ENCODE measurements at places on chromosomes 16 and 17.
A peak's percentile ranks its signal among the peaks of the same experiment; 100 is the strongest.

DNA sequence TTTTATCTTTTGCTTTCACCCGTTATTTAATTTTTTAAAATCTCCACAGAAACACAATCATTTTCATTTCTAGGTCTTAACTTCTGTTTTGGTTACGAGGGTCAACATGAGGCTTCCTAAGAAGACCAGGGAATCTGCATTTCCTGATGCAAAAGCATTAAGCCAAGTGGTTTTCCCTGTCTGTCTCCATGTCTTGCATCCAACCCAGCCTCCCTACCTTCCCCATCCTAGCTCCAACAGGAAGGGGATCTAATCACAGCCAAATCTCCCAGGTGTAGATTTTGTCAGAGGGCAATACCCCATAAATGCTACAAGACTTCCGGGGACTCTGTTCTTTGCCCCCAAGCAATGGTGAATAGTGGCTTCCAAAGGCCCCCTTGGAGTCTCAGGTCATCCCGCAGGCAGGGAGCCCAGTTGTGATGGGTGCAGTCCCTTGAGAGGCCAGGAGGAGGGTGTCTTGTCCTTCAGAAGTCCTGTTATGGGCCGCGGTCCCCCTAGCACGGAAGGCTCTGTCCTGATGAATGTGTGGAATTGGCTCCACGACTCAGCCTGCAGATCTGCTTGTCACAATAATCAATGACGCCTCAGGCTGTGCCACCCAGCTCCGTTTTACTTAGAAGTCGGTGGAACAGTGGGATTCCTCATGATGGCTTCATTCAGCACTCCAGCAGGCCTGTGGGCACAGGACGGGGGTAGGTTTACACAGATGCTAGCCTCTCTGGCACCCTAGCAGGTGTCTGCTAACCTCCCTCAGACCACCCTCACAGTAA, 141.1 kb downstream of the RGS9 start:
- peak; percentile 21 for DNase-seq

DNA sequence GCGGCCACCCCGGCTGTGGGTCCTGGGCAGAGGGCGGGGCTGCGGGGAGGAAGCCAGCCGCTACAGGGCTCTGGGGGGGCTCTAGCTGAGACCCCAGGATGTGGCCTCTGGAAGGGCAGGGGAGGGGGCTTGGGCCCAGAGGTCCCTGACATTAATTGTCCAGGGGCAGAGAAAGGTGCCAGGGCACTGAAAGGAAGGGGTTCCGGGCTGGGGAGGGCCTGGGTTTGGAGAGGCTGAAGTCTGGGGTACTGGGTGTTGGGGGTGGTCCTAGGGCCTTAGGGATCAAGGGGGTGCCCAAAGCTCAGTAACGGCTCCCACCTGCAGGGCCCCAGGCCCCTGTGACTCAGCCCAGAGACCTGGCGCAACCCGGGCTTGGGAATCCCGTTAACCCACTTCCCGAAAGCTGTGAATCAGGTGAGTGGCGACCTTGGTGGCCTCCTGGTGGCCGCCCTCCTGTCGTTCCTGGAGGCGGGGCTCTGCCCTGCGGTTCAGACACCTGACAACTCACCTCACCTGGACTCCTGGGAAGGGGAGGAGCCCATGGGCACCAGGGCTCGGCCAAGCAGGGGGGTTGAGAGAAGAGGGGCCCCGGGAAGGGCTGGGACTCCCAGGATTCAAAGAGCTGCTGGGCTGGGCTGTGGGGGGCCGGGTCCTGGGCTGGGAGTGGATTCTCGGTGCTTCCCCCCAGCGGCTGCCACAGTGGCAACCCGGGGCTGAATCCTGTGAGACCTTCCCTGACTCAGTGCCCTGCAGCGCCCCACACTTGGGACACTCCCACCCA, 465 bp upstream of the PRSS22 start:
- no peak for DNase-seq

DNA sequence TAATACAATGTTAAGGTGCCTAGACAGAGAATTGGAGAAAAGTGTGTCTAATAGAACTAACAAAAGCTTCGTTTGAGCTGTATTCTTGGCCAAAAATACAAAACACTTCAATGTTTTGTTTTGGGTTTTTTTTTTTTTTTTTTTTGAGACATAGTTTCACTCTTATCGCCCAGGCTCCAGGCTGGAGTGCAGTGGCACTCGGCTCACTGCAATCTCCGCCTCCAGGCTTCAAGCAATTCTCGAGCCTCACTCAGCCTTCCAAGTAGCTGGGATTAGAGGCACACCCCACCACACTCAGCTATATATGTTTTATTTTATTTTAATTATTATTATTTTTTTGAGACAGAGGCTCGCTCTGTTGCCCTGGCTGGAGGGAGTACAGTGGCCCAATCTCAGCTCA, 38.3 kb upstream of the CARMIL2 start:
- no peak for DNase-seq

DNA sequence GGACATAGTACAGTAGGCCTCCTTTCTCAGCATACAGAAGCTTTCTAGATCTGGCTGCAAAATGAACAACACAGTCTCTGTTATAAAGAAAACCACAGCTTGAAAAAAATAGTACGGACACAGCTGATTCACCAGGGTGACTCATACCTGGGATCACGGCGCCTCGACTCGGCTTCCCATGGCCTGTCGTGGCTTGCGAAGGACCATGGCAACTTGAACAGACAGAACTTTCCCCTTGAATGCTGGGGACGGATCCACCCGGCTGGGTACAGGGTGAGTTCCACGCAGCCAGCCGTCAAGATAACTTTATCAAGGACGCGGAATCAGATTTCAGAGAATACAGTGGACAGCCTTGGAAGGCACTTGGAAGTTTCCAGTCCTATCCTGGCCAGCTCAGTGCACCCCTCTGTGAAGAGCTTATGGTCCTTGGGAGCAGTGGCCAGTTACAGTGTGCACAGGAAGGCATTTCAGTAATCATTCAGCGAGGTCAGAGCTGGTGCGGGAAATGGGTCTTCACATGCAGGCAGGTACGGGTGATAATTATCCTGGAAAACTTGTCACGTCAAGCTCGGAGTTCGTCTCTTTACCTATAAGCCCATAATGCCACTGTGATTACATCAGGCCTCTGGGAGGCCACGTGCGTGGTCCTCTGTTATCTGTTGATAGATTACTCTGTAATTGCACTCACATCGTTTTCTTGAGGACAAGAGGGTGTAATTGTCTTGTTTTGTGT, 57.9 kb upstream of the MAF start:
- no peak for DNase-seq

DNA sequence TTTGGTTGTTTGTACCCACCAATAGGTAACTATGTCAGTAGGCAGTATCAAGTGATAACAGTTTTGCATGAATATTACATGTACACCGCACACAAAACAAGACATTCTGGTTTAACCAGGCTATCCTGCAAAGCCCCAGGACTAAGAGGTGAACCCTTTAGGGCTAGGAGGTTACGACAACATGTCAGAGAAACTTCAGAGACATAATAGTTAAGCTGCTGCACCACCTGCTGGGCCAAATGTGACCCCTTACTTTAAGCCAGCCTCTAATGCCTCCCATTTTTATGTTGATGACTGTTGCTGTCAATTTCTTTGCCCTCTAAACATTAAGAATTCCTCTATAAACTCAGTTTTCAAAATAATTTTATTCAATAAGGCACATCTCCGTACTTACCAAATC, 15.4 kb downstream of the SRP68 start:
- DNase-seq = no peak

DNA sequence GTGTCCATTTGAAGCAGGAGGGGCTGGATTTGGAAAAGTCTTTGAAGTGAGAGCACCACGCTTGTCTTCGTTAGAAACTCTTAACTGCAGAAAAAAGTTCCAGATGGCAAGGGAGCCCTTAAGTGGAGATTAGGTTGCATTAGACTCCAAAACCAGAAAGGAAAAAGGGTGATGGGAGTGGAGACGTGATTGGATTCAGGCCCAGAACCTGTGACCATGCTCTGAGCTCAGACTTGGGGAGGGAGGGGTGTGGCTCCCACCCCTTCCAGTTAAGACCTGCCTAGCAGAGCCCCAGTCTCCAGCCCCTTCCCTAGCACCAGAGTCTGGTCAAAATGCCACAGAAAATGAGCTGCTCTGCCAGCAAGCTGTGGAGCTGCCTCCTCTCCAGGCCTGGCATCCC, 6.4 kb upstream of the LGALS9 start:
- DNase-seq = no peak

- DNase-seq = no peak
These were observed 63.2 kb downstream of the CLEC19A start for GRCh38 chr16:19348578-19349315.

GRCh38 chr16:1612320-1613111, at the start of gene CRAMP1:
CRAMP1 (plus strand) TSS chr16:1612360; CDS start chr16:1614640, 2,280 bp downstream.
- no peak for DNase-seq

- no peak for DNase-seq
These were observed 269.8 kb upstream of the MYOCD start for GRCh38 chr17:12395733-12396354.

- no peak for DNase-seq
These were observed 5.8 kb downstream of the GPRC5C start for GRCh38 chr17:74437702-74438101.

DNA sequence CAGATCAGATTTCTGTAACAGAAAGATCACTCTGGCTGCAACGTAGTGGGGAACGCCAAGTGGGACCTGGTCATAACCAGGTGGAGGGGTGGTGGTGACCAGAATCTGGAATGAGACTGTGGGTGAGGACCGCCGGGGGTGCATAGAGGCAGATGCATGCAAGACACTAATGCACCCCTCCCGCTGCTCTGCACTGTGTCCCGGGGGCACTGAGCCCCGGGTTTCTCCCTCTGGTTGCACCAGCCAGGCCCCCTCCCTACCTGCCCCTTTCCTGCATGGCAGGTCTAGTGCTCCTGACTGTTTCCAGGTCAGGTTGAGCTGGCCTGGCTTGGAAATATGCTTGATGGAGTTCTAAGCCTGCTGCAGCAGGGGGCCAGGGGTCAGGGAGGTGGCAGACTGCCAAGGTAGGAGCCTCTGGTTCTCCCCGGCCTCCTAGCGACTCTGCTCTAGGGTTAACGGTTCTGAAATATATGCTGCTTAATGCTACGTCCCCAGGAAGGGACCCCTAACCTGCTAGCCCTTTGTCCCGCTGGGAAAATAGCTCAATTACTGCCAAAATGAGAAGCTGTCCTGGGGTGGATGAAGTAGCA, 94.3 kb downstream of the SDK2 start:
- DNase-seq = no peak

DNA sequence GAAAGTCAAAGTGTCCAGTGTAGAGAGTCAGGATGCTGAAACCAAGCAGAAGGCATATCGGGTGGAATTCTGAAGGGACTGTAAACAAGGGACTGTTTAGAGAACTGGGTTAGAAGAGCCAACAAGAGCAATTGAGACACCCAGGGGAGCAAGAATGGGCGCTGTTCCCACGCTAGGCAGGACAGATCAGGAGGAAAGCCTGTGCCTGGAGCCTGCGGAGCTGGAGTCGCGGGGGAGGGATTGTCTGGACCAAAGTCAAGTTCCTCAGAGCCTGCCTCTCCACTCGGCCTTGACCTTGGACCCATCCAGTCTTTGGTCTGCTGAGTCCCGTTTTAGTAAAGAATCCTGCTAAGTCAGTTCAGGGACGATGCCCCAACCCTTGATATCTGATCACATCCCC, 14.7 kb upstream of the KLHL36 start:
- no peak for DNase-seq

GRCh38 chr17:39629494-39629880, 2.7 kb downstream of the PPP1R1B start:
- no peak for DNase-seq

GRCh38 chr17:18377437-18378204, at the start of gene EVPLL:
EVPLL (plus strand) TSS chr17:18377778; CDS start chr17:18380938, 3,160 bp downstream.
- DNase-seq = no peak

DNA sequence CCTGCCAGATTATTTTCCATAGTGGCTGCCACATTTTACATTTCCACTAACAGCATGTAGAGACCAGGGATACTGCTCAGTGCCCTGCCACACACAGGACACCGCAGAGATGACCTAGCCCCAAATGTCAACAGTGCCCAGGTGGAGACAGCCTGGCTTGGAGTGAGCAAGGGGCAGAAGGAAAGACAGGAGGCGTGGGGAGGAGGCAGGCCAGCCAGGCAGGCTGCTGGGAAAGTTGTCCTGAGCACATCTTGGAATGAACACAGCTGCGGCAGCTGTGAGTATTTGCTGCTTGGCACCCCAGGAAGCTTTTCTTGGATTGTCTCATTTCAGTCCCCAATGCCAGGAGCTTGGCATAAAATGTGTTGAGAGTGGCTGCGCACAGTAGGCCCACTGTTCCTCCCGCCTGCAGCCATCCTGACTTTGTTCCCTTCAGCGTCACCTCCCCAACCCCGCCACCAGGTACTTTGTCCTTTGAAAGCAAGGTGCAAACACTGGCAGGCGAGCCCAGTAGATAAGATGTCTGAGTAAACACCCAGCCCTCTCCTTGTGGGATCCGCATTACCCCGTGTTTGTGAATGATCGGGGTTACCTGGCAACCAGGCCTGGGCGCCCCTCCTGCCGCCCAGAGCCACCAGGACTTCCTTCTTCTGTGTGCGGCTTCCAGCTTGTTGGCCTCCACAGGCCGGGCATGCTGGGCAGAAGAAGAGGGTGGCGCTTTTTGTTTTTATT, 114.0 kb downstream of the CMIP start:
- DNase-seq = no peak

DNA sequence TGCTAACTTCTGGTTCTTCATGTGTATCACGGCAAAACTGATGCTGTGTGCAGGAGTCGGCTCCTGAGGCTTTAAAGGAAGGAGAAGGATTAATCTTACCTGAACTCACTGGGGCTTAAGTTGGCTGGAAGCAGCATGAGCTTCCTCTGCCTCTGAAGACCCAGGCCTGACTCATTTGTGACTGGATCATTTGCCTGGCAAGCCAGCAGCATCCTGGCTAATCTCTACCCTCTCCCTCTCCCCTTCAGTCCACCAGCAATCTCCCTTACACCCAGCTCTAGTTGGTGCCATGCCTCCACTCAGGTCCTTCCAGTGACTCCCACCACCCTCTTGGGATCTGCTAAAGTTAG, 150.3 kb downstream of the IRX3 start:
- no peak for DNase-seq

- DNase-seq = no peak
These were observed 699 bp upstream of the PVALEF start for GRCh38 chr17:81164371-81165245.

DNA sequence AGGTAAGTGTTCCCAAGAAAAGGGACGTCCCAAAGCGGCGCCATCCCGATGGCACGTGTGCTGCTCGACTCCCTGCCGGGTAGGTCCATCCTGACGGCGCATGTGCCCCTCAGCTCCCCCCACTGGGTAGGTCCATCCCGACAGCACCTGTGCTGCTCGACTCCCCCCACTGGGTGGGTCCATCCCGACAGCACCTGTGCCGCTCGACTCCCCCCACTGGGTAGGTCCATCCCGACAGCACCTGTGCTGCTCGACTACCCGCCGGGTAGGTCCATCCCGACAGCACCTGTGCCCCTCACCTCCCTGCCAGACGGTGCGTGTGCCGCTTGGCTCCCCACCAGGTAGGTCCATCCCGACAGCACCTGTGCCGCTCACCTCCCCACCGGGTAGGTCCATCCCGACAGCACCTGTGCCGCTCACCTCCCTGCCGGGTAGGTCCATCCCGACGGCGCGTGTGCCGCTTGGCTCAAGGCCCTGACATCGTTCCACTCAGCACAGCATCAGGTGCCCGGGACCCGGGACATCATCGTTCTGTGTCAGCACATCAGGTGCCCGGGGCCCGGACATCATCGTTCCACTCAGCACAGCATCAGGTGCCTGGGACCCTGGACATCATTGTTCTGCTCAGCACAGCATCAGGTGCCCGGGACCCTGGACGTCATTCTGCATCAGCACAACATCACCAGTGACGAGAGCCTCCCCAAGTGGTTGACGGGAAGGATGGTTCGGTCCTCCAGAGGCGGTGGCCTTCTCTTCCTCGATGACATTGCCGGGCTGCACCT, 5.7 kb upstream of the FN3K start:
- no peak for DNase-seq

Data from GM19239 (cell line).